ENCODE measurements at places on chromosomes 16 and 17. TPM values are rescaled to one million over a fixed set of nuclear protein-coding genes. Genes with fewer than 3 reads are reported as not detected.

GRCh38 chr17:6668727-6669425 lies 17.3 kb downstream of the C17orf100 start:
- no peak for ATAC-seq

The NEUROD2 gene
- not detected for total RNA-seq

The CDYL2 gene
- total RNA-seq, result 11.7 TPM

The PRSS33 gene
- not detected for total RNA-seq

The RASD1 gene
- 4.6 TPM for total RNA-seq

GRCh38 chr16:70646260-70647241 lies at the start of gene IL34:
Gene IL34 (plus strand): TSS chr16:70646559. CDS start chr16:70646948, 389 bp downstream.
- ATAC-seq, result peak; percentile 70

GRCh38 chr16:2388139-2388874 lies 40.9 kb upstream of the CCNF start:
- no peak for ATAC-seq

GRCh38 chr16:13519871-13520270 lies 400.1 kb upstream of the ERCC4 start:
- no peak for ATAC-seq

The GNG13 gene
- not detected for total RNA-seq

GRCh38 chr17:40664582-40665333 lies at the start of gene KRT222:
Gene KRT222 (minus strand): TSS chr17:40665177. CDS start chr17:40665099, 78 bp downstream.
- no peak for ATAC-seq

DNA sequence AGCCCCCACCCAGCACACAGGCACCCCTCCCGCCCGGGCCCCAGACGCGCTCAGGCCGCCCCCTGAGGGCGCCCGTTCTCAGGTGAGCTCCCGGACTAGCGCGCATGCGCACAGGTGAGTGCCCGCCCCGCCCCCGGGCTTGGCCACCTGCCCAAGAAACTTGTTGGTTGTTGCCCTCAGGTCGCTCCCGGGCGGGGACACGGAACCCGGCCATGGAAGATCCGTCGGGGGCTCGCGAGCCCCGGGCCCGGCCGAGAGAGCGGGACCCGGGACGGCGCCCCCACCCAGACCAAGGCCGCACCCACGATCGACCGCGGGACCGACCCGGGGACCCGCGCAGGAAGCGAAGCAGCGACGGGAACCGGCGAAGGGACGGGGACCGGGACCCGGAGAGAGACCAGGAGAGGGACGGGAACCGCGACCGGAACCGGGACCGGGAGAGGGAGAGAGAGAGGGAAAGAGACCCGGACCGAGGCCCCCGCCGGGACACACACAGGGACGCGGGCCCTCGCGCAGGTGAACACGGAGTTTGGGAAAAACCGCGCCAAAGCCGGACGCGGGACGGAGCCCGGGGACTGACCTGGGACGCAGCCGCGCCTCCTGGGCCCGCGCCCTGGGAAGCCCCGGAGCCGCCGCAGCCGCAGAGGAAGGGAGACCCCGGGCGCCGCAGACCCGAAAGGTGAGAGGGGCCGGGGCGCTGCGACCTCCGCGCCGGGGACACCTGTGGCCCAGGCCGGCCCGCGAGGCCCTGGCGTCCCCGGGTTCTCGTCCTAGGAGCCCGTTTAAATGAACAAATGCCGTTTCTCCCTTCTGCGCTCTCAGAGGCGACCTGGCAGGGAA lies at the start of gene MARVELD3:
TSS of gene MARVELD3 (plus strand) at position 167 of the 840 bp plus-strand sequence. CDS start at position 213, 46 bp downstream.
- ATAC-seq, result no peak

The NR1D1 gene
- total RNA-seq, result 20.4 TPM

- ATAC-seq, result no peak
Measured at GRCh38 chr17:16593356-16594102, 24.5 kb upstream of the ZNF287 start.

The RBBP6 gene
- total RNA-seq, result 63.1 TPM

DNA sequence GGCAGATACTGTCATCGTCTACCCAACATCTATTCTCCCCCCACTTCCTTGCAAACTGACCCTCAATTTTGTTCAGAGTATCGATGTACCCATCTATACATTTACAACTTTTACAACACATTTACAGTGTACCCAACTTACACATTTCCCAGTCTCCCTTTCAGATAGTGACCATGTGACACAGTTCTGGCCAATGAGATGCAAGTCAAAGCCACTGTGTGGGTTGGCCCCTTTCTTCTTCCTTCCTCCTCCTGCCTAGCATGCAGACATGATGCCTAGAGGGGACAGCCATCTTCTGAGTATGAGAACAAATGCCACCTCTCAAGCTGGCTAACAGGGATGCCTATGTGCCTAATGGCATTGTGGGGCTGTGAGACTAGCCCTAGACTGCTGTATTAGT lies 11.3 kb upstream of the NFAT5 start:
- no peak for ATAC-seq

GRCh38 chr17:81043725-81044427 lies 8.9 kb downstream of the BAIAP2 start:
- ATAC-seq, result peak; percentile 7

The NUP85 gene
- total RNA-seq, result 22.8 TPM

The ANKRD40CL gene
- not detected for total RNA-seq

The SLFN12L gene
- total RNA-seq, result 1.3 TPM

DNA sequence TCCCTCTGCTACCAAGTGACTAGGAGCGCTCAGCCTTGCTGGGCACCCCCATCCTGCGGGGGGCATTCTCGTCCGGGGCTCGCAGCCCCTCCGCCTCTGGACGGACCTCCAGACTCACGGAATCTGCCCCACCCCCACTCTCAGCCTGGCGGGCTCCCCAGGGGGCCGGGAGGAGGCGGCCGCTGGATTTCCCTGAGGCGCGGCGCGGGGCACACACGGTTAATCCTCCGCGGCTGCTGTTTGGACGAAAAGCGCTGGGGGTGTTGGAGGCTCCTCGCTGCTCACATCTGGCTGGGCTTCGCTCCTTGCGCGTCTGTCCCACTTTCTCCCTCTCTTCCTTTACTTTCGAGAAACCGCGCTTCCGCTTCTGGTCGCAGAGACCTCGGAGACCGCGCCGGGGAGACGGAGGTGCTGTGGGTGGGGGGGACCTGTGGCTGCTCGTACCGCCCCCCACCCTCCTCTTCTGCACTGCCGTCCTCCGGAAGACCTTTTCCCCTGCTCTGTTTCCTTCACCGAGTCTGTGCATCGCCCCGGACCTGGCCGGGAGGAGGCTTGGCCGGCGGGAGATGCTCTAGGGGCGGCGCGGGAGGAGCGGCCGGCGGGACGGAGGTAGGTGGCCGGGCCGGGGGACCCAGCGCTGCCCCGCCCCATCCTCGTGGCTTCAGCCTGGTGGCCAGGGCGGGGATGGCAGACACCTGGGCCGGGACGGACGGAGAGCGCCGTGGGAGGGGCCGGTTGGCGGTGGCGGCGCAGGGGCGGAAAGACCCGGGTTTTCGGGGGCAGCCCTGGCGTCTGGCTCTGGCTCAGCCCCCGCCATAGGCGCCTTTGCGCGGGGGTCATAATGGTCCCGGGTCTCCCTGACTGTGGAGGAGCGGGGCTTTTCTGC lies at the start of gene C1QTNF1:
TSS of gene C1QTNF1 (plus strand) at position 284 of the 886 bp plus-strand sequence. CDS start 19,800 bp downstream, outside the sequence.
- ATAC-seq, result peak; percentile 34

- no peak for ATAC-seq
Measured at GRCh38 chr16:79130616-79131015, 469.9 kb downstream of the MAF start.

GRCh38 chr16:66662445-66663194 lies 33.9 kb downstream of the CMTM4 start:
- no peak for ATAC-seq

GRCh38 chr17:39306509-39307212 lies 80.9 kb upstream of the STAC2 start:
- ATAC-seq, result no peak

The KRTAP1-5 gene
- not detected for total RNA-seq

- ATAC-seq, result no peak
Measured at GRCh38 chr16:1452530-1452929, 8.2 kb upstream of the CCDC154 start.

DNA sequence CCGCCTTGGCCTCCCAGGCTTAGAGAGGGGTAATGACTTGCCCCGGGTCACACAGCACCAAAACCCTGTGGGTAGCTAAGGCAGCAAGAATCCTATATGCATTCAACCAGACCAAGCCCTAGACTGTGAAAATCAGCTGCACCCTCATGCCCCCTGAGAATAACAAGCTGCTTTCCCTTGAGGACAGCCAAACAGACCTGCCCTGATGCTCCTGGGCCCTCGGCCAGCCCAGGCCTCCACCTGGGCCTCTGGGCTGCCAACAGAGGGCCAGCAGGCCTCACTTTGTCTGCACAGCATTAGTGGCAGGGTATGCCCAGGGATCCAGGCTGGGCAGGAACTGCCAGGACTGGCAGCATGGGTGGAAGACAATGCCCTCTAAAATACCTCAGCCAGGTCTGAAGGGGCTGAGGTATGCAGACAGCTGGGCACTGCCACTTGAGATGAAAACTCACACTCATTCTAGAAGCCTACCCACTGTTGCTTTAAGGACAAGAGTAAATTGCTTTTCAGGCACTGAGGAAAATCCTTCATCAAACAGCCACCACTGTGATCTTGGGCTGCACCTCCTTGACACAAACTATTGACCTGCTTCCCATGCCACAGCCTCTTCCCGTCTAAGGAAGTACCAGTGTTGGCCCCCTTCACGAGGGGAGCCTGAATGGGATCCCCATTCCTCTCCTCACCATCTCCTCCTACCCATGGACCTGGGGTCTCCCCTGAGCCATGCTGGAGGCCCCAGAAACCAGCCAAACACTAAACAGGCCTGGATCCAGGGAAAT lies 8.8 kb downstream of the ST3GAL2 start:
- ATAC-seq, result no peak
